ENCODE measurements at places on chromosomes 13 and 19. TPM values are rescaled to one million over a fixed set of nuclear protein-coding genes. Genes with fewer than 3 reads are reported as not detected.
A peak's percentile ranks its signal among the peaks of the same experiment; 100 is the strongest.

GRCh38 chr13:90800082-90800746 lies 547.3 kb upstream of the MIR17HG start:
- H3K27me3 ChIP-seq, result no peaks in the 10 kb centered on the region
- no peak for DNase-seq
- no peaks in the 10 kb centered on the region for H3K36me3 ChIP-seq
- H3K27ac ChIP-seq, result no peak overlapping the region
- H3K4me3 ChIP-seq, result no peak overlapping the region
- H3K4me1 ChIP-seq, result no peaks in the 10 kb centered on the region

DNA sequence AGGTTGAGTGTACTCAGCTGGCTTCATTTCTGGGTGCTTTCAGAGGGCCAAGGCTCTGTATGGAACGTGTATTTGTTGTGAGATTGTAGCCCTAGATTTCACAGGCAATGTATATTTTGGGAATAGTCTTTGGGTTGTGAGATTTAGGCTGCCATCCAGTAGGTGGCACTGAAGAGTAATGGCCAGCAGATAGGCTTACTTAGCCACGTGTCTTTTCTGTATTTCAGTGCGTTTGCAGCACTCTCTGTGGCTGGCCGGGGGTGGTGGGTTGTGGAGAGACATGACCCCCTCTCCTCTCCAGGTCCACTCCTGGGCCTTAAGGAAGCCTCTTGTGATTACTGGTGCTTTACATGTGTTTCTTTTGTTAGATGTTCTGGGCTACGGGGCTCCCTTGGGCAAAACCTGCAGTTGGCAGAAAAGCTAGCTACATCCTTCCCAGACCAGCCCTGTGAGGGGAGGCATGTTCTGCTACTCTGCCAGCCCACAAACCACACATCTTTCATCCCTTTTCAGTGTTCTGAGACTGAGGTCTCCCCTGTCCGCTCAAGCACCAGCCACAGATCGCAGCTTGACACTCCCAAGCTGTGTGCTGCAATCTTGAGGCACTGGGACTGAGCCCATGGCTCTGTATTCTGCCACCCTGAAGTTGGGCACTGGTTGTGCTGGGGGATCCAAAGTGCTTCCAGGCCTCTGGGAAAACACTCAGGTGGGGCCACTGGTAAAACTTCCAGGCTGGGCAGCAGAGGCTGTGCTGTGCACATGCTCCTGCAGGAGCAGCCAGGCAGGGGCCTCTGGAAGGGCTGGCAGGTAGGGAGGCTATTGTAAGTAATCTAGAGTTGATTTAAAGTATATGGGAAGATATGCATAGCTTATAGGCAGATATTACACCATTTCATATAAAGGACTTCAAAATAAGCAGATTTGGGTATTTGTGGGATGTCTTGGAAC lies 1096.8 kb upstream of the PCDH20 start:
- H3K4me3 ChIP-seq, result no peak overlapping the region
- H3K36me3 ChIP-seq, result no peaks in the 10 kb centered on the region
- no peaks in the 10 kb centered on the region for H3K4me1 ChIP-seq
- no peak overlapping the region for H3K27ac ChIP-seq
- DNase-seq, result peak; percentile 23

- H3K4me1 ChIP-seq, result peaks cover 65% of the 10 kb centered on the region
- H3K36me3 ChIP-seq, result peaks cover 5% of the 10 kb centered on the region
- no peak overlapping the region for H3K27ac ChIP-seq
- no peaks in the 10 kb centered on the region for H3K27me3 ChIP-seq
- no peak overlapping the region for H3K4me3 ChIP-seq
- no peak for DNase-seq
These were observed 24.2 kb downstream of the KLF12 start for GRCh38 chr13:74110053-74110452.

The ACP5 gene
- 8.3 TPM for total RNA-seq

Data from activated naive CD4-positive, alpha-beta T cell treated with anti-CD3 and anti-CD28 coated beads for 36 hours (primary cell).